ENCODE measurements at places on chromosomes 3 and 15.

- no peak for DNase-seq
Observed at GRCh38 chr3:140499114-140499757, 178.6 kb upstream of the TRIM42 start.

GRCh38 chr15:97410897-97411575 lies 549.5 kb upstream of the ARRDC4 start:
- DNase-seq, result no peak

GRCh38 chr15:71323082-71323481 lies 207.8 kb downstream of the THSD4 start:
- no peak for DNase-seq

DNA sequence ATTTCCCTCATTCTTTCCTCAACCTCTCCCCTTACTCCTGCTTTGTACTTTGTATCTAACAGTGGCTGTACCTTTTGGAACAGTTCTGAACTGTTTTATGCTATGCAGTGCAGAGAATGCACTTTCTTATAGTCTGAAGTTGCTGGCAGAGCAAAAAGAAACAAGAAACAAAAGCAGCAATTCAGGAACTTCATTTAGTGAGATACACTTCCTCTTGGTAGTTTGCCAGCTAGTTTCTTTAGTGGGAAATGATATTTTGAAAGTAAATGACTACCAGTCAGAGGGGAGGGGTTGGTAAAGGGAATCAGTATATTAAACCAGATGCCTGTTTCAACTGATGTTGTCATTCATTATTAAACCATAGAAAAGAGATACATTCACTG lies 55.0 kb upstream of the CHD2 start:
- peak; percentile 24 for DNase-seq

- no peak for DNase-seq
Observed at GRCh38 chr3:52784931-52785590, 7.7 kb downstream of the ITIH1 start.

GRCh38 chr15:91947683-91948608 lies 94.4 kb downstream of the SLCO3A1 start:
- DNase-seq, result no peak

All from foreskin fibroblast (primary cell).